ENCODE measurements at places on chromosomes 1 and 21. TPM values are rescaled to one million over a fixed set of nuclear protein-coding genes. Genes with fewer than 3 reads are reported as not detected.

- no peak overlapping the region for H3K27ac ChIP-seq
- no peak overlapping the region for H3K4me3 ChIP-seq
- H3K36me3 ChIP-seq, result no peaks in the 10 kb centered on the region
- DNase-seq, result no peak
- no peaks in the 10 kb centered on the region for H3K27me3 ChIP-seq
Observed at GRCh38 chr1:203148127-203148526, 20.6 kb downstream of the ADORA1 start.

DNA sequence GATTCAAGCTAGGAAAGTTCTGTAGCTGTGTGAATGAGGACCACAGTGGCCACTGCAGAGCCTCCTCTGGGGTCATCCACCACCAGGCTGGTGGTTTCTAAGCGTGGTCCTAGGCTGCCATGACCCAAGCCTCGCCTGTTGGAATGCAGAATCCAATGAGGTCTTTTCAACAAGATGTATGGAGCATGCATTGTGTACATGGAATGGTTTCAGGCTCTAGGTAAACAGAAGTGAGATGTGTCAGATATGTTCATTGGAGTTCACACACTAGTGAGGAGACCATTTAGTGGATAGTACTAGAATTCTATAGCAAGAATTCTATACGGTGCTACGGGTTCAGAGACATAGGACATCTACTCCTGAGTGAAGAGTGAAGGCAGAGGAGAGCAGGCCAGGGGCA lies 10.7 kb downstream of the RNU5D-1 start:
- H3K27ac ChIP-seq, result no peak overlapping the region
- no peak for DNase-seq
- H3K4me1 ChIP-seq, result peaks cover 16% of the 10 kb centered on the region
- H3K4me3 ChIP-seq, result no peak overlapping the region
- no peaks in the 10 kb centered on the region for H3K36me3 ChIP-seq

DNA sequence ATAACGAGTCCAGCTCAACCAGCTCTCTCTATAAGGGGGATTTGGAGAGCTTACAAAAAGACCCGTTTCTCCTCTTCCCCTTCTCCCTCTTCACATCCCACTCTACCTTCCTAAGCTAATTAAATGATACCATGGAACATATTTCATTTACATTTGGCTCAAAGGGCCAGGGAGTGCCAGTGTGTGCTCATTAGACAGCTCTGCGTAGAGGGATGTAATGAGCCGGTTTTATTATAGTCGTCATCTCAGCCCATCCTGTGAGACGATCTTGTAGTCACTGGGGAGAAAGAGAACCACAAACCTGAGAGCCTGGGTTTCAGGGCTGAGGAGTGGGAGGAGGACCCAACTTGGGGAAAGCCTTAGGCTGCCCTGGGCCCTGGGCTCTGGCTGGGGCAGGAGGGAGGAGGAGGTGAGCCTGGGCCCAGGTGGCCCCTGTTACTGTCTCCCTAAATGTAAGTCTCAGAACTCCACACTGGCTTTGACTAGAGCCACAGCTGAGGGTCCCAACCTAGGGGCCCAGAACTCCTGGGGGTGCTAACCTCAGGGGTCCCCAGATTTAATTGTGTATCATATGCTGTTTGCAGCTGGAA lies 354.6 kb downstream of the MATN1 start:
- H3K36me3 ChIP-seq, result no peaks in the 10 kb centered on the region
- H3K4me3 ChIP-seq, result no peak overlapping the region
- H3K27ac ChIP-seq, result no peak overlapping the region

- H3K36me3 ChIP-seq, result no peaks in the 10 kb centered on the region
- no peak overlapping the region for H3K27ac ChIP-seq
- H3K27me3 ChIP-seq, result peaks cover 30% of the 10 kb centered on the region
- no peak for DNase-seq
- H3K4me1 ChIP-seq, result peaks cover 23% of the 10 kb centered on the region
Observed at GRCh38 chr1:111743679-111744101, 4.5 kb upstream of the INKA2 start.

The LEFTY2 gene
- total RNA-seq, result not detected

The GPR157 gene
- 1.9 TPM for total RNA-seq

The FAM72B gene
- total RNA-seq, result 9.3 TPM

All from neural crest cell (in vitro differentiated cells).